ENCODE measurements at places on chromosomes 3 and 15.

DNA sequence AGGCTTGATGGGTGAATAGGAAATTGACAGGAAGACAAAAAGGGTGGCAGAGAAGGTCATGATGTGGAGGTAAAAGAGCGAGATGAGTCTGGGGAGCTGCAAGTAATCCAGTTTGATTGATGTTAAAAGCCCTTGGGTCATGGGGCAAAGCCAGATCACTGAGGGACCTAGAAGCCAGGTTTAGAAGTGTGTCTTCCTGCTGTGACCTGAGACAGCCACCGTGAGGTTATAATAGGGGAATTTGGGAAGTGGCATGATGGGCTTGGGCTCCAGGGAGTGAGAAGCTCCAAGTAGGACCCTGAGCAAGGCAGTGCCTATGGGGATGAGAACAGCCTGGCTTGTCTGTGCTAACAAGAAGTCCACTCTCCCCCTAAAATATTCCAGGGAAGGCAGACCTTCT lies 298.5 kb downstream of the RPLP1 start:
- DNase-seq, result no peak

DNA sequence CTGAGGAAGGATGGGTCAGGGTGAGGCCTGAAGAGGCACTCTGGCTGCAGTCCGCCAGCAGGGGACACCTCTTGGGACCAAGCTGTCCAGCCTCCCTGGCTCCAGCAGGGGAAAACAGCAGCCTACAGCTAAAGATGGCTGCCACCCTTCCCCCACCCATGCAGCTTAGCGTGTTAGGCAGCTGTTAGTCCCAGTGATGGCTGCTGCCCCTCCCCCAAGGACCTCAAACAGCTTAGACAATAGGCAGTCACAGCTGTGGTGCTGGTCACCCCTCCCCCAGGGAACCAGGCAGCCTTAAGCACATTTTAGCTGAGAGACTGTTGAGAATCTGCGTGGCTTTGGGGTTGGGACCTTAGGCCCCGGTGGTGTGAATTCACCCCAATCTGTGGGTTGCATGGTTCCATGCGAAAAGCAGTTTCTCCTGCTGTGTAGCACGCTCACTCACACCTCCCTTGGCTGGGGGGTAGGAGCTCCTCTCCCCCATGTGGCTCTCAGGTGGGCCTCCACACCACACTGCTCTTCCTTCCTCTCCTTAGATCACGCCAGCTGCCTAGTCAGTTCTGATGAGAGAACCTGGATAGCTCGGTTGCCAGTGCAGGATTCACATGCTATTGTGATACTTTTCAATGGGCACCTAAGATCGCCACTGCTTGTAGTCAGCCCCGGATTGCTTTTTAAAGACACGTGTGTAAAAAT lies 140.5 kb upstream of the CADPS start:
- DNase-seq, result peak; percentile 14

GRCh38 chr3:197306374-197307086 lies 8.1 kb upstream of the DLG1 start:
- DNase-seq, result no peak

GRCh38 chr3:64299206-64299605 lies 73.9 kb upstream of the PRICKLE2 start:
- DNase-seq, result no peak

DNA sequence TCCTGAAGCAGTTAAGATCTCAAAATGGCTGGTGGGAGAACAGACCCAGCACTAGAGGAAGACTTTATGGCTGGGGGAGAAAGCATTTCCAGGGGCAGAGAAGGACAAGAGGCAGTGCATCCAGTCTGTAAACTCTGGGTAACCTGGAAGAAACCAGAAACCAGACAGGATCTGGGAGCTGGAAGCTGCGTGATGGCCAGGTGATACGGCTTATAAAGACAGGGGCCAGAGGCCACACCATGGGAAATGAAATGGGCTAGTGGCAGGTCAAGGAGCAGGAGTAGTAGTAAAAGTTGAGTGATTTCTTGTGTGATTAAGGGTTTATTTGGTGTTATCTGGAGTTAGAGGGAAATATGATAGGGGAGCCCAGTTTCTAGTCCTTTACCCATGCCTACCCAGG lies 144.7 kb upstream of the ARRDC4 start:
- no peak for DNase-seq

- no peak for DNase-seq
Observed at GRCh38 chr3:115381573-115381912, 234.5 kb upstream of the ZBTB20 start.

DNA sequence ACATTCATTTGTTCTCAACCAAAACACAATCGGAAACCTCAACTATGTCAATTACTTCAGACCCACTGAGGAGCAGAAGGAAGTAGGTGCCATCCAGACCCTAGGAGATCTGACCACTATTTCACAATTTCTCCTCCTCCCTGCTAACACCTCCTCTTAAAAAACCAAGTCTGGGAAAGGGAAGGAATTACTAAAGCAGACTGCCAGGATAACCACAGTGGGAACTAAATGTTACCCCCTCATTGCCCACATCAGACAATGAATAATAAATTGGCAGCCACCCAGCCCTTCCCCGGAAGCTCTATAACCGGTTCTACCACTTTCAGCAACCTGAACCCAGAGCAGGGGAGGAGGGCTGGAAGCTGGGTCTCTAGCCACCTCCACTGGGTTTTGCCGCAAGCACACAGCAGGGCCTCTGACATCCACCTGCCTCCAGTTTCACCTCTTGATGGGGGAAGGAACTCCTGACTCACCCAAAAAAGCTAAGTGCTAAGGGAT lies 17.6 kb downstream of the C15orf62 start:
- DNase-seq, result peak; percentile 41

DNA sequence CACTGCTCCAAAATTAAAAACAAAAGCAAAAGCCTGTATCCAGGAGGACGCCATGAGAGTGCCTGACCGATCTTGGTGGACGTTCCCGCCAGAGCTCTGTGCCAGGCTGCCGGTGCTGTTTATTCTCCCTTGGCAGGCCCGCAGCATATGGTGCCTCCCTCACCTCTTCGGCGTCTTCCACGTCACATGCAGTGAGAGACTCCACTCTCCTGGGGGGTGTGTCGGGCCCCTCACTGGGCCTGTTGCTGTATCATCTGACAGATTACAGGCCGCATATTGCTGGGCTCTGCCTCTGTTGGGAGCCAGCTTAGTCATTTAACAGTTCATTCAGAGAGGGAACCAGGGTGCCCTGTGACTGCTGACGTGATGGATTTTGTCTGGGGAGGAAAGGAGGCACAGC lies 86.4 kb upstream of the ARRDC4 start:
- no peak for DNase-seq

DNA sequence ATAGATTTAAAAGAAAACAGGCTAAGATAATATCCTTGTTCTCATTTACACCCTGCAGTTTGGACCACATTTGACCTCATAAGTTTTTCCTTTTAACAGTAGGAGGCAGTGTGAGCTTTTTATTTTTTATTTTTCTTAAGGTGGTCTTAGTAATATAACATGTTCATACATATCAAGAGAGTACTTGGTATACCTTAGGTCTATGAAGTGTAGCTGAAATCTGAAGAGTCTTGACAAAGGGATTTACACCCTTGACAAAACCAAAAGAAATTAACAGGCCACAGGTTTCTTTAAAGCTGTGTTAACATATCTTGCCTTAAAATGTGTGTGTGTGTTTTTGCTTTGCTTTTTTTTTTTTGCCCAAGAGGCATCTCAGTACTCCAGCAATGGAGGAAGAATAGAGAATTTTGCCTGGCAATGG lies 3.2 kb downstream of the RAP2B start:
- DNase-seq, result no peak

DNA sequence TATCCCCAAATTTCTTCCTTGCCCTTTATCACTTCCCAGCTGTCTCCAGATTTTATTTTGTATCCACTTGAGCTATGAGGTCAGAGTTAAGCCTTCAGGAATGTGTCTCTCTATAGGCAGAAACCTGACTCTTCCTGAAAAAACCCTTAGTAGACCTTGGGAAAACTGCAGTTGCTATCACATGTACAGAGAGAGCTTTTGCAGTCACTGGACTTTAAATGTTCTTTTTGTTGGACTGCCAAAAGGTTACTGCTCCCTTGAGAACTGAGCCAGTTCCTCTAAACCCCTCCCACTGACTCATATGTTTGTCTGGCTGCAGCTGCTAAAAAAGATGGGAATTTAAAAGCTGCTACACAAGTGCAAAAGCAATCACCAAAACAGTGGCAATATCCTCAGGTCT lies 169.1 kb upstream of the CCDC54 start:
- DNase-seq, result no peak

DNA sequence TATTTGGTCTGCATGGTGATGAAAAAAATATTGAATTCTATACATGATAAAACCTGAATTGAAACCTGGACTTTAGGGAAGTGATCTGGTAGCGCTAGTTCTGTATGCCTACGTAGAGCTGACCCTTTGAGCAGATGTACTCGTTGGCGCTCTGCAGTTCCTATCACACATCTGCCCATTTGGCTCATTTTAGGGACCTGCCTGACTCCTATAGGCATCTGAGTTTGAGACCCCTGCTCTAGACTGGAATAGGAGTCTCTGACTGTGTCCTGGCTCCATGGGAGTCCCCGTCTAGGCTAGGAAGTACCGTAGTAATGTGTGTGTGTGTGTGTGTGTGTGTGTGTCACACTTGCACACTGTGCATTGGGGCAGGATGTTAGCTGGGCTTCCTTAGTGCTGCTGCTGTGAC lies 21.2 kb downstream of the STARD5 start:
- DNase-seq, result peak; percentile 60

- DNase-seq, result no peak
Observed at GRCh38 chr3:20130106-20130505, 55.9 kb downstream of the SGO1 start.

- DNase-seq, result no peak
Observed at GRCh38 chr15:28873585-28874190, 12.1 kb upstream of the APBA2 start.

DNA sequence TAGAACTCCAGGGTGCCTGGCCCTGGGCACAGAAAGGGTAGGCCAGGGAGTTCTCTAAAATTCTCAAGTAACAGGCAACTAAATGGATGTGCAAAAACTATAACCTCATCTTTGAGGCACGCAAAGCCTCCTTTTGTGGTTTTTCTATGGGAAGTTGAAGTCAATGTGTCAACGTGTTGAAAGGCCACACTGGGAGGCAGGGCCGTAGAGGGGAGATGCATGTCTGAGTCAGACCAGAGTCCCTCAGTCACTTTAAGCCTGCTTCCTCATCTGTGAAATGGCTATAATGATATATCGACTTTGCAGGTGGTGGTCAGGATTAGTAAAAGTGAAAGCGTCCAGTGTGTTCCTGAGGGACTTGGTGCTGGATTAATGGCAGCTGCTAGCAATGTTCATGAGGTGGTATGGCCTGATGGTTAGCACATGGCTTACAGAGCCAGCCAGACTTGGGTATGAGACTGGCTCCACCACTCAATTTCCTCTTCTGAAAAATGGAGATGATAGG lies 17.0 kb downstream of the TGM5 start:
- no peak for DNase-seq

GRCh38 chr3:112557976-112558375 lies 3.8 kb downstream of the ATG3 start:
- no peak for DNase-seq

DNA sequence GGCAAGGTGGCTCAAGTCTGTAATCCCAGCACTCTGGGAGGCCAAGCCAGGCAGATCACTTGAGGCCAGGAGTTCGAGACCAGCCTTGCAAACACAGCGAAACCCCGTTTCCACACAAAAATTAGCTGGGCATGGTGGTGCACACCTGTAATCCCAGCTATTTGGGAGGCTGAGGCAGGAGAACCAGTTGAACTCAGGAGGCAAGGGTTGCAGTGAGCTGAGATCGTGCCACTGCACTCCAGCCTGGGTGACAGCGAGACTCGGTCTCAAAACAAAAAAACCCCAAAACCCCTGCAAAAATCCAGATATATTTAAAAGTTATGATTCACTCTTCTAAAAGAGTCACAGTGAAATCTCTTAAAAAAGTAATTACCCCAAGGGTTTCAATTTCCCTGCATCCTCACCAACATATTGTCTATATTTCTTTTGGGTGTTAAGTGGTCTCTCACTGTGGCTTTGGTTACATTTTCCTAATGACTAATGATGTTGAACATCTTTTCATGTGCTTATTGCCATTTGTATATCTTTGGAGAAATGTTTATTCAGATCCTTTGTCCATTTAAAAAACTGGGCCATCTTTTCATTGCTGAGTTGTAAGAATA lies 73.2 kb upstream of the UBP1 start:
- DNase-seq, result no peak

- DNase-seq, result peak; percentile 16
Observed at GRCh38 chr15:92101708-92102394, 248.3 kb downstream of the SLCO3A1 start.

DNA sequence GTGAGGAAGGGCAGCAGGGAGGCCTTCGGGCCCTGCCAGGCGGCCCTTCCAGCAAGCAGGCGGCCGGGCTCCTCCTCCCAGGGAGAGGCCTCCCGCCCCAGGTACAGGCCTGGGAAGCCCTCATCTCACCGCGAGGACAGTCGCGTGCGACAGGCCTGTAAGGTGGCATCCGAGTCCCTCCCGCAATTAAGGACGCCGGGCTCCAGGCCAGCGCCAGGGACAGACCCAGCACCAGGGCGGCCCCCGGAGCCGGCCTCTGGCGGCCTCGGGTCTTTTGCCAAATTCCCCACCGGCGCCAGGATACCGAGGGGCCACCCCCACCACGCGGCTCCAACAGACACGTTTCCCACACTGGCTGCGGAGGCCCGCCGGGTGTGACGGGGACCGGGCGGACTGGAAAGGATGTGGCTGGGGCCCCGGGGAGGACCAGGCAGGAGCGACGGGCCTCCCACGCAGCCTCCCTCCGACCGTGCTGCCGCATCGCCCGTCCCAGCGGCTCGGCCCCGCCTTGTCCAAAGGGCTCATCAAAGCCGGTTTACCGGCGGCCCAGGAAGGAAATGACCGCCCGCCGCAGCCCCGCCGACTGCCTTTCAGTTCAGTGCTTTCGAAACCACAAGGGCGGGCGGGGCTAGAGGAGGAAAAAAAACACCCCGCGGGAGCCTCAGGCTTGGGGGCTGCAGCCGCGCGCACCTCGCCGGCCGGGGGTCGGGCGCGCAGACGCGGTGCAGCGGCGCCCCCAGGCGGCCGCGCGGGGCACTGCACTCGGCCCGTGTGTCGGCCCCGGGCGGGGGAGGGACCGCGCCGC lies 11.3 kb downstream of the XXYLT1 start:
- DNase-seq, result peak; percentile 95

DNA sequence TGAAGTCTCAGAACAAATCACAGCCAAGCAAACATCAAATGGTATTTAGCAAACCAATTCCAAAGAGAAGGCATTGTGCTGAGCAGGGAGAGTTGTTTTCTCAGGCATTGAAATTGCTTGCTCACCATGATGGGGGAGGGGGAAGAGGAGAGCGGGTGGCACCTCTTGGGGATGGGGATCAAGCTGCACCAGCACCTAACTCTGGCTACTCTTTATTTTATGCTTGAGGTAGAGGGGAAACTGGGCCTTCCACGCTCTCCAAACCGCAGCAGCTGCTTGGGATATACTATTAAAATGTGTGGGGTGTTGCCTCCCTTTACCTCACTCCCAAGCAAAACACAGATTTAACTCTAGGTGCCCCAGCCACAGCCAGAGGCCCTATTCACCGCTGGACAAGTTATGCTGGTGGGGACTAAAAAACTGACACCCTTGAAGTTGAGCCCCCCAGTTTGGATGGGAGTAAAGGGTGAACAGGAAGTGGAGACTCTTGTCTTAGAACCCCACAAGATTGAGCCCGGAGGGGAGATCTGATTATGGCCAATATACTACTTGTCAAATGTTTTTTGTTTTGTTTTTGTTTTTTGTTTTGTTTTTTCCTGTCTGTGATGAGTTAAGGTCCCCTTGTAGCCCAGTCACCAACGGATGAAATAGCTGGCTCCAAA lies 5.0 kb upstream of the FOXB1 start:
- DNase-seq, result peak; percentile 19

Measured in RPMI8226 (cell line).